ENCODE measurements at places on chromosomes 2 and 18.

GRCh38 chr2:67936969-67937368 lies 125.8 kb downstream of the C1D start:
- DNase-seq: no peak

DNA sequence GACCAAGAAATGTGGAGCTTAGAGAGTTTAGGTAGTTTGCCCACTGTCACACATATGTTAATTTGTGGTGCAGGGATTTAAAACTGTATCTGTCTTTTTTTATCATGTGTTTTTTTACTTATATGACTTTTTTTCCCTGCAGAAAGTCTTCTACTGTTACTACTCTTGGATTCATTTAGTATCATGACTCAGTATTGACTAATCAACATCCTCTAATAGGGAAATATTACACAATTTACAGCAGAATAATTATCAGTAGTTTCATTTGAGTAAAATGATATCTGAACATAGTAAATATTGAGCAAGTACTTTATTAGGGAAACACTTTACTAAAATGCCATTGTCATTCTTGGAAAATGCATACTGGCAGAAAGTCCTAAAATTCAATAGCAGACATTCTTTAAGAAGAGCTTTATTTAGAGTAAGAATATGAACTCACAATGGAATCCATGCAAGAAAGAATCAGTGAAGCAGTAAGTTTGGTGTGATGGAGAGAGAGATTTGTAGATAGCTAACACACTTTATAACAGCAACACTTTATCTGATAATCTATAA lies 425.9 kb upstream of the SLC8A1 start:
- DNase-seq: no peak

DNA sequence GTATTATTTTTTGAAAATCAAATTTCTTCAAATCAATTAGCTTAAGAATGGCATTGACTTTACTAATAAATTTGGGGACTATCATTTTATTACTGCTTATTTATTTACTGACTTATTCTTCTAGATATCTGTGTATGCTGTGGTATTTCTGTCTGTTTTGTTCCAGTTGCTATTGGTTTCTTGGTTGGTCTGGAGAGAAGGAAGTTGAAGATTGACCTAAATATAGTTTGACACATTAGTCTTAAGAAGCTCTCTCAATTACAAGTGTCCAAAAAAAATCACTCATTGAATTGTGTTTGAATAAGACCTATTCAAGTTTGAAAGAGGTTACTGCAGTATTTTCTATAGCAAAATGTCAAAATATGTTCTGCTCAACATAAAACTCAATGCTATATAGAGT lies 153.3 kb upstream of the KYNU start:
- DNase-seq: no peak

- no peak for DNase-seq
These were observed 172.8 kb downstream of the RNF144A start for GRCh38 chr2:7089898-7090510.

- DNase-seq: no peak
These were observed 390.5 kb upstream of the HNRNPA3 start for GRCh38 chr2:176822060-176822459.

GRCh38 chr2:237474442-237474911 lies 12.6 kb upstream of the MLPH start:
- no peak for DNase-seq

DNA sequence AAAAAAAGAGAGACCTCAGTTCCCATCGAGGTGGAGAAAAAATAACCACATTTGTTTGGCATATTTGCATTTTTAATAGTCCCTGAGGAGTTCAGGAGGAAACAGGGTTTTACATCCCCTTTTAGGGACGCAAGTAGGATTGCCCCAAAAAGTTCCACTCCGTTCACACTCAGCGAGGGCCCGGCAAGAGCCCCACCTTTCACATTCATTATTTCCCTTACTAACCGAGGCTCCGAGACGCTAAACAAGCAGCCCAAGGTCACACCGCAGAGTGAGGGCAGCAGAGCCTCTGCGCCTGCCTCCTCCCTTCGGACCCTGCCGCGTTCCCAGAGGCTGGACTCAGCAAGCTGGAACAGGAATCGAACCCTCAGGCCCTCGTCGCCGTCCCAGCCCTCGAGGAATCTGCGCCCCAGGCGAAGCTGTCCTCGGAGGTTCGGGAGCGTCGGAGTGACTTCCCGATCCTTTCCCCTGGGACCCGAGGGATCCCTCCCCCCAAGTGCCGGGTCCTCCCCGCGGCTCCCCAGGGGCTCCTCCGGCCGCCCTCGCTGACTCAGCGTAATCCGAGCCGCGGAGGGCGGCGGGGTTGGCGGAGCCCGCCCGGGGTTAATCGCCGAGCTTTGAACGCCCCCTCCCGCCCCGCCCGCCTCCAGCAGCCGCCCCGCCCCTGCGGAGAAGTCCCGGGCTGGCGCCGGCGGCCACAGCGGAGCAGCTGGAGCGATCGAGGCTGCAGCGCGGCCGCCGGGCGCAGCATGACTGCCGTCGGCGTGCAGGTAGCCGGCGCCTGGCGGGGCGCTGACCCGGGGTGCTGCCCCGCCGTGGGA lies at the start of gene TMEM37:
TMEM37 (plus strand) TSS at position 700 of the 821 bp plus-strand sequence; CDS start at position 750, 50 bp downstream.
- no peak for DNase-seq

- DNase-seq: no peak
These were observed 27.6 kb downstream of the ST3GAL5 start for GRCh38 chr2:85861180-85861579.

GRCh38 chr2:41167014-41167413 lies 715.1 kb upstream of the SLC8A1 start:
- no peak for DNase-seq

DNA sequence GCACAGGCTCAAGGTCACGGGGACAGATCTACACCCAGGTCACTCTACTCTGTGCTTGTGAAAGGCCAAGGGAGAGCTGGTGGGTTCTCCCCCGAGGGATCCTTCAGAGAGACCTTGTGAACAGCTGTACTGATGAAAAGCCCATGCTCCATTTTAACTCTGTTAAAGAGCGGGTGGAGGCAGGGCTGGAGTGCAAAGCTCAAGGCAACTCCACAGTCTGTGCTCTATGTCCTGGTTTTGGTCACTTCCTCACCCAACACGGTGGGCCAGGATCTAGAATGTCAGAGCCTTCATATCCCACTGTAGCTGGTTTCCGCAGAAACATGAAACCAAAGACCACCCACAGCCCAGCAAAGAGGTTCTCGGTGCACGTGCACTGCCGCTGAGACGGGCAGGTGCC lies 177.1 kb downstream of the LAMA1 start:
- DNase-seq: no peak

- DNase-seq: no peak
These were observed 2.1 kb downstream of the AAK1 start for GRCh38 chr2:69641471-69641870.

DNA sequence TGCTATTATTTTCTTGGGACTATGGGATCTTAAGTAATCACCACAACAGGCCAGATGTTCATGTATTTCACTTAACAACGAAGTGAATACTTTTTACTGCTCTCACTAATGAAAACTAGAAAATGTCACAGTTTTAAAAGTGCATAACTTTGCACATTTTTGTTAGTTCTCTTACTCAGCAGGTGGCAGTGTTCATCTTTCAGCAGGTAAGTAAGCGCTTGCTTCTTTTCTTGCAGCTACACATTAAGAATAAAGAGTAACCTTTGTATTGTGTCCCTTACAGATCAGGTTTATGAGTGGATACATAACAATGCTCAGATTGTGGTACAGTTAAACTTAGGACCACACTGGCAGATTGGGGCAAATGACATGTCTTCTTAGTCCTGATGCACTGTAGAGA lies 61.0 kb downstream of the DAW1 start:
- DNase-seq: no peak

All from central memory CD8-positive, alpha-beta T cell (primary cell).